Stimulated activated CD4-positive, alpha-beta T cell treated with anti-CD3 and anti-CD28 coated beads, TNF-alpha, amount 100 ng/mL, for 48 hours (primary cell): ENCODE measurements at places on chromosomes 3 and 15.

DNA sequence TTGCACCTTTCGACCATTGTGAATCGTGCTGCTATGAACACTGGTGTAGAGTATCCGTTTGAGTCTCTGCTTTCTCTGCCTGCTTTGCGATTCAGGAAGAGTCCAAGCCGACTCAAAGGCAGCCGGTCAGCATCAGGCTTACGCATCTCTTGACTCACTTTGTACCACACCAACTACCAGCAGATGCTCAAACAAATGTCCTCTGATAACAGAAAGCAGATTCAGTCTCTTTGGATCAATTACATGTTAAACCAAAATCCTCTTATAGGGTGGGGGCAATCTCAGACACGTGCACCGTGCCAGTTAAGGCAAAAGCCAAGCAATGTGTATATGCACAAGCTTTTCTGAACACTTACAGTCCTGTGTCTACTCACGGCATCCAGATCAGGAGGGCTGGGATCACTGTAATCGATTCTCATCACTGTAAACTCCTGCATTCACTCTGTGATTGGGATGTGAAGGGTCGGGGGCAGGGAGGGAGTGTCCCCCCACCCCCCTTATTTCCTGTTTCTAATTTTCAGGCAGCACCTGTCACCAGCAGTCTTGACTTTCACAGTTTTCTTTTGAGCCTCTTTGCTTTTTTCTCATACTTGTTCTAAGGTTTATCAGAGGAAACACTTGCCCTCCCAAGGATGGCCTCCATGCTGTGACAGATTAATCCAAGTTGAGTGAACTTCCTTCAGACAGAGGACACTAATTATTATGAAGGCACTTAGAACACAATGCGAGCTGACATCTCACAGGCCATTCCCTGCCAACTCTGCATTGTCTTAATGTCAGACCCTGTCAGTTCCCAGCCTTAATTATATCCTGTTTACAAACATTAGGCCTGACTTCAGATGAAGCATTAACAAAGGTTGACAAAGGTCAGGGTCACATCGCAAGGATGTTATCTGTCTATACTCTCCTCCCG is 153.5 kb downstream of the MECOM start:
- DNase-seq, result no peak

GRCh38 chr3:17399586-17399985 is 342.8 kb downstream of the TBC1D5 start:
- no peak for DNase-seq

- DNase-seq, result no peak
Observed at GRCh38 chr3:196932600-196932999, 9.7 kb downstream of the NCBP2 start.

DNA sequence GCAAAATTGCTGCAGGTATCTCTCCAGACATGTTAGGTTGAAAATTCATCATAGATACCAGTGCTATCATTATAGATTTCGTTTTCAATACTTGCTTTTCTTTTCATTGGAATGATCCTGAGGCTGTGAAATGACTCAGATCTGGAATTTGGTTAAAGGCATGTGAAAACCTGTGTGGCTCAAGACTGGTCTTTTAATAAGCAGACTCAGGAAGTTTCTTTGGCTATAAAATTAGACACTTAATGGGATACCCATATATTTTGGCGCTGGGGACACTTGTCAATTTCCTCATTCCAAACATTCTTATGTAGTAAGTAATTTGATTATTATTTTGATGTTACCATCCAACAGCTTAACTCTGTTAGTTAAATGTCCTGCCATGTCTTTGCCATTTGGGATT is 1041.1 kb upstream of the GBE1 start:
- no peak for DNase-seq

DNA sequence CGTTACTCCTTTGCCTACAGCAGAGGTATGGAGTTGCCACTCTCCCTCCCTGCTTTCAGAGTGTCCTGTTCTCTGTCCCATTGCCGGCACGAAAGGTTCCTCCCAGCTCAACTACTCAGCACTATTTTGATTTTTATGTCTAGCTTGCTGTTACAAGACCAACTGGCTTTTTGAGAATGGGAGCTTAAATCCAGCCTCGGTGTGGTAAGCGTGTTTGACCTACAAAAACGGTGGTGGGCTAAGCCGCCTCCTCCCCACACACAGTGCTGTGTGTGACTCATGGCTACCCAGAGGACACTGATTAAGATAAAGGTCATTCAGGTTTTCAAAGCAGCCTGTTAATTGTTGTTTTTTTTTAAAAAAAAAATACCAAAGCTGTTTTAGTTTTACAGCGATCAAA is 64.5 kb downstream of the LRTM1 start:
- DNase-seq, result no peak
